ENCODE measurements at places on chromosomes 13 and 19. TPM values are rescaled to one million over a fixed set of nuclear protein-coding genes. Genes with fewer than 3 reads are reported as not detected.

DNA sequence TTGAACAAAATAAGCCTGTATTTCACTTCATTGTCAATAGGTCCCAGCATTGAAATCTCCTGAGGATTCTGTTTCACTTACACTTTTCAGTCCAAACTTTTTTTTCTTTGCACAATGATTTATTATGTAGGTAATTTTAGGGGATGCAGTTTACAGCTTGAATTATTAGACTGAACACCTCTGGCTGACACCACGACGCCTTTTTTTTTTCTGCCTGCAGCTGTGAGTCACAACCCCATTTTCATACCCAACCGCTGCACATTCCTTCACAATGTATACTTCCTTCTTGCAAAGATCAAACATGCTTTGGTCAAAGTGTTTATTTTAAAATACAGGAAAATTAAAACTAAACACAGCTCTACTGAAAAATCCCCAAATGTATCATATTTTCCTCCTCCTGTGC is 11.4 kb downstream of the ZIC2 start:
- no peak overlapping the region for H3K4me3 ChIP-seq
- H3K4me1 ChIP-seq, result peaks cover 2% of the 10 kb centered on the region
- no peaks in the 10 kb centered on the region for H3K36me3 ChIP-seq
- DNase-seq, result no peak
- no peak overlapping the region for H3K27ac ChIP-seq
- H3K27me3 ChIP-seq, result peaks cover 96% of the 10 kb centered on the region

DNA sequence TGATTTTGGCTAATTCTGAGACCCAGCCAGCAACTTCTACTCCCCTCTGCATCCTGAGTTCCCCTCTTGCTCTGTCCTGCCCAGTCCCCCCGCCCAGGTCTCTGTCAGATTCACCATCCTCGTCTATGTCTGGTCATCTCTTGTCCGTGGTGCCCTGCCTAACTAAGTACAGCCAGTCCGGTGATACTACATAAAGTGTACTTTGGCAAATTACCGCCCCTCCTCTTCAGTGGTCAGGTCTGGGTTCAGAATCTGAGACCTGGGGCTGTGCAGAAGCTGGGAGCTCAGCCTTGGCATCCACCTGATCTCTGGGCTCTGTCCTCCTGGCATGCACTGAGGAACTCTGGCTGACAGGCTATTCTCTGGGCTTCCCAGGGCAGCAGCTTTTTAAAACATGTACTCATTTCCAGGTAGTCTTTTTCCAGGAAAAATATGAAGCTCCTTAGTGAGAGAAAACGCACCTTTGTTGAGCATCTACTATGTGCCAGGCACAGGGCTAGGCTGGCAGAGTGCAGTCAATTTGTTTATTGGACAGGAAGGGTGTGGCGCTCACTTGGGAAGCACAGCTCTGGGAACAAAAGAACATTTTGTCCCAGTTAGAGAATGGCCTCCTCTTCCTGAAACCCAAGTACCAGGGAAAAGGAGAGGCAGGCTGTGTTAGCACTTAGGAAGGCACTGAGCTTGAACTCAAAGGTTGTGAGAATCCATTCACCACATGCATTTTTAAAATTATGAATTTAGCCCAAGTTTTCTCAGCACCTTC is 88.9 kb downstream of the TSHZ3 start:
- H3K4me1 ChIP-seq, result peaks cover 44% of the 10 kb centered on the region
- H3K27me3 ChIP-seq, result no peaks in the 10 kb centered on the region
- H3K27ac ChIP-seq, result no peak overlapping the region

DNA sequence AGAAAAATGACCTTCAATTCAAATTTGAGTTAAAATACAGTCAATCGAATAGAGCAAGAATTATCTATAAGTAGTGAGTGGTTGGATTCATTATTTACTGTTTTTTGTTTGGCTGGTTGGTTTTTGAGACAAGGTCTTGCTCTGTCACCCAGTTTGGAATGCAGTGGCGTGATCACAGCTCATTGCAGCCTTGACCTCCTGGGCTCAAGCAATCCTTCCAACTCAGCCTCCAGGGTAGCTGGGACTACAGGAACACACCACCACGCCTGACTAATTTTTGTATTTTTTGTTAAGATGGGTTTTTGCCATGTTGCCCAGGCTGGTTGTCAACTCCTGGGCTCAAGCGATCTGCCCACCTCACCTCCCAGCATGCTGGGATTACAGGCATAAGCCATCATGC is 25.0 kb downstream of the MTMR6 start:
- H3K27ac ChIP-seq, result no peak overlapping the region
- peaks cover 94% of the 10 kb centered on the region for H3K36me3 ChIP-seq
- H3K27me3 ChIP-seq, result no peaks in the 10 kb centered on the region
- H3K4me1 ChIP-seq, result no peaks in the 10 kb centered on the region

DNA sequence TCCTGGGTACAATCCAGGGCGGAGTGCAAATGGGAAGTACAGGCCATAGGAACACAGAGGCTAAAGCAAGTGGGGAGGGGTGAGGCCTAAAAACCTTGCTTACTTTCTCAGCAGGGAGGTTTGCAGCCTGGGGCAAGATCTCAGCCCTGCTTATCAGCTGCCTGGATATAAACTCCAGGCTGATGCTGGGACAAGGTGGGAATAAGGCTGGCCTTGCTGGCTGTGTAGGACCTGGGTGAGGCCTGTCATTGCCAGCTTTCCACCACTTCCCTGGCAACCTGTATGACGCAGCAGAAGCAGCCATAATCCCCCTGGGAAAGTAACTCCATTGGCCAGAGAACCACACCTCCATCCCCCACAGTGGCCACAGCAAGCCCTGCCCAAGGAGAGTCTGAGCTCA is 279.1 kb upstream of the ATXN8OS start:
- no peaks in the 10 kb centered on the region for H3K27me3 ChIP-seq
- H3K27ac ChIP-seq, result no peak overlapping the region
- H3K4me1 ChIP-seq, result no peaks in the 10 kb centered on the region
- no peak overlapping the region for H3K4me3 ChIP-seq
- H3K36me3 ChIP-seq, result no peaks in the 10 kb centered on the region

KCNN1 gene
- 0.17 TPM for total RNA-seq

PRR19 gene
- 0.17 TPM for total RNA-seq

- H3K4me1 ChIP-seq, result peaks cover 12% of the 10 kb centered on the region
- no peaks in the 10 kb centered on the region for H3K27me3 ChIP-seq
- peak; percentile 92 for DNase-seq
- H3K27ac ChIP-seq, result peak overlapping the region; percentile 93
Observed at GRCh38 chr19:52689843-52690368, 44.9 kb downstream of the ZNF611 start.

FAM83E gene
- total RNA-seq, result 0.42 TPM

GRCh38 chr13:41835871-41836270 is 125.0 kb downstream of the VWA8 start:
- no peak overlapping the region for H3K4me3 ChIP-seq
- H3K27me3 ChIP-seq, result no peaks in the 10 kb centered on the region
- H3K36me3 ChIP-seq, result peaks cover 15% of the 10 kb centered on the region
- no peak overlapping the region for H3K27ac ChIP-seq
- no peak for DNase-seq
- H3K4me1 ChIP-seq, result no peaks in the 10 kb centered on the region

- no peak for DNase-seq
- H3K4me3 ChIP-seq, result no peak overlapping the region
- H3K27ac ChIP-seq, result no peak overlapping the region
- no peaks in the 10 kb centered on the region for H3K4me1 ChIP-seq
- H3K36me3 ChIP-seq, result peaks cover 91% of the 10 kb centered on the region
Observed at GRCh38 chr19:57537953-57538547, 10.9 kb downstream of the ZNF549 start.
